HFFc6 (cell line): ENCODE measurements at places on chromosomes 1 and 21. TPM values are rescaled to one million over a fixed set of nuclear protein-coding genes. Genes with fewer than 3 reads are reported as not detected.
A peak's percentile ranks its signal among the peaks of the same experiment; 100 is the strongest.

ADORA3 gene
- total RNA-seq: not detected in 3 replicates

DIO1 gene
- not detected in 3 replicates for total RNA-seq

DNA sequence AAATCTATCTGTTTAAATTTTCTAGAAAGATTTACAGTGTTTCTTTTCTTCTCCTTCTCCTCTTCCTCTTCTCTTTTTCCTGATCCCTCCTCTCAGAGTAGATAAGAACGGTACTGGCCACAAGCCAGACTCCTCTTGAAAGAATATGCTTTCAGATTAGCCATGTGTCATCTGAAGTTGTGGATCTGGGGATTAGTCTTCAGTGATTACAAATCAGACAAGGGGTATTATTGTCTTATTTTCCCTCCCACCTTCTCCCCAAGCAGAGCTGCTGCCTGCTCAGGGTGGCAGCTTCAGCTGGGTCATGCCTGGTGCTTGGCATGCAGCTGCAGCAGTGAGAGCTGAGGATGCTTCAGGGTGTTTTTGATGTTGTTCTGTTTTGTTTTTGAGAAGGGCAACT is 42.7 kb downstream of the SGIP1 start:
- peak; percentile 33 for DNase-seq

DNA sequence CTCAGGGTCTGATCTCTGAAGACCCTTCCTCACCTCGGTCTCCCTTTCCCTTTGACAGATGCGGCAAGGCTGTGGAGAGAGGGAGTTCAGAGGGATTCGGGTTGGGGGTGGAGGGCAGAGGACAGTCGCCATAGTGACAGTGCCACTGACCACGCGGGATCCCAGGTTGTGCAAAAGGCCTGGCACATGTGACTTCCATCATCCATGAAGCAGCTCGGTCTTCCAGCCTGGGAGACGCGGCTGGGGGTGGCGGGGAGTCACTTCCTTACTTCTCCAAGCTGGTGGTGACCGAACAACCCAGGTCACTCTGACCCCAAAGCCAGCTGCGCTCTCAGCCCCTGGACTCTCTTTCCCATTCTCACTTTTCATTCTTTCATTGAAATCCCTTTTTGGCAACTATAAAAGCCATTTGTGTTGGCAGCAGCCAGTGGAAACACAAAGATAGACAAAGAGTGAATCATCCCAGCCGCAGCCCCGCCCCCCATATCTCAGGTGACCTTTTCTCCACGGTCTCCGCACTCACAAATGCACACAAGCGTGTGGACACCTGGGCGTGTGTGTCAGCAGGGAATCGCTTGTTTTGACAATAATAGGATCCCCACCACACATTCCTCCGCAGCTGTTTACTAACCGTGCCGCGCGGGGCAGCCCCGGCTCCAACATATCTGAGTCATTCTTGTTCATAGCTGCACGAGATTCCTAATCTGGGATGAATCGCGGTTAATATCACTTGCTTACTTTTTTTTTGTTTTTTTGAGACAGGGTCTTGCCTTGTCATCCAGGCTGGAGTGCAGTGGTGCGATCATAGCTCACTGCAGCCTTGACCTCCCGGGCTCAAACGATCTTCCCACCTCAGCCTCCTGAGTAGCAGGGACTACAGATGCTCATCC is 68.3 kb downstream of the DHRS3 start:
- DNase-seq: peak; percentile 64

DNA sequence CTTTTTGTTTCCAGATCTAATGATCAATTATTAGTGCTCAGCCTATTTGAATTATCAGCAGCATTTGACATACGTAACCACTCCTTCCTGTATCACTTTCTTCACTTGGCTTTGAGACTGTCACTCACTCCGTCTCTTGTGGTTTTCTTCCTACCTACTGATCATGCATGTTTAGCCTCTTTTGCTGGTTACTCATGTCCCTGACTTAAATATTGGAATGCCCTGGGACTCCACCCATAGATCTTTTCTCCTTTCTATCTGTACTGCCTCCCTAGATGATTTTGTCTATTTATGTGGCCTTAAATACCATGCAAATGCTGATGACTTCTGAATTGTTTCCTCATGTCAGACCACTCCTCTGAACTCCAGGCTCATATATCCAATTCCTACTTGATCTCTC is 57.7 kb upstream of the PDE4B start:
- DNase-seq: no peak

DNA sequence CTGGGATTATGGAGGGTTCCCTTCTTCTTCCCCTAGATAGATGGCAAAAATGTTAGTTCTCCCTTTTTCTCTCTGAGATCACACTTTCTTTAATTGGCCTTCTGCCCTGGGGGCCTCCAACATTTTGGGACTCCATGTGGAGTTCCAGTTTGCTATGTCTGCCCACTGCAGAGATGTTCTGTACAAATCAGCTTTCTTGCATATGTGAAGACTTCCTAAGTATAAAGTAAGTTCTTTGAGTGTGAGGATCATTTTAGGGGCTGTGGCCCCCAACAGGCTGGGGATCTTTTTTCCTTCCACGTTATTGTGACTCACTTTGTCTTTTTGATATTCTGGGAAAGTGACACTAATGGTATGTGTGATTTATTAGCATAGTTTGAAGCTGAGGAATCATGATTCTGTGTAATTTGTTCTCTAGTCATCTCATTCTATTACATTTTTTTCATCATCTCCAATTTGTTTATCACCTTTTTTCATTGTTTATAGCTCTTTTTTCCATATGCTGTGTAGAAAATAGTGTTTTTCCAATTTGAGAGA is 48.2 kb downstream of the HHAT start:
- peak; percentile 53 for DNase-seq
